Stomach (tissue), 19 donors: ENCODE measurements at places on chromosomes 3 and 15.

- no peaks in the 10 kb centered on the region for H3K27me3 ChIP-seq
- no peak overlapping the region for H3K4me3 ChIP-seq
- no peak overlapping the region for H3K27ac ChIP-seq
Measured at GRCh38 chr3:163891771-163892170, 1186.5 kb downstream of the SI start.

GRCh38 chr3:1971780-1972179, 126.9 kb upstream of the CNTN4 start:
- no peak overlapping the region for H3K27ac ChIP-seq
- no peaks in the 10 kb centered on the region for H3K27me3 ChIP-seq
- DNase-seq: no peak

GRCh38 chr3:27208961-27209616, 160.1 kb downstream of the NEK10 start:
- no peak for DNase-seq
- no peak overlapping the region for H3K4me3 ChIP-seq
- H3K4me1 ChIP-seq: no peaks in the 10 kb centered on the region
- H3K27me3 ChIP-seq: no peaks in the 10 kb centered on the region
- no peak overlapping the region for H3K27ac ChIP-seq

GRCh38 chr15:73030122-73030679, 22.1 kb upstream of the NEO1 start:
- no peak for DNase-seq
- no peaks in the 10 kb centered on the region for H3K4me1 ChIP-seq
- H3K27ac ChIP-seq: no peak overlapping the region
- H3K36me3 ChIP-seq: no peaks in the 10 kb centered on the region
- H3K4me3 ChIP-seq: no peak overlapping the region

- no peak for DNase-seq
- H3K27ac ChIP-seq: no peak overlapping the region
- peaks cover 7% of the 10 kb centered on the region for H3K27me3 ChIP-seq
- H3K36me3 ChIP-seq: no peaks in the 10 kb centered on the region
Measured at GRCh38 chr15:81851325-81851724, 194.5 kb downstream of the MEX3B start.

DNA sequence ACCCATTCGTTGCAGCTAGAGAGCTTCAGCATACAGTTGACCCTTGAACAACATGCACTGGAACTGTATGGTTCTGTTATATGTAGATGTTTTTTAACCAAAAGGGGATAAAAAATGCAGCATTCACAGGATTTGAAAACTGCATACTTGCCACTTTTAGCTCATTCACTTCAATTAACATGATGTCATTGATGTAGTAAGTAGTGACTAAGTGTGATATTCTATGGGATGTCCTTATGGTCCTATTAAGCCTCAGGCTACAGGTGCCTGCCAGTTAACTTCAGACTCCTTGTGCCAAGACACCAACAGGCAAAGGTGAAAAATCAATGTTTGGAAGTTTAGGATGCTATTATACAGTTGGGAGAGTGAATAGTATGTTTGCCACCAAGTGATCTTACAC, 553.6 kb upstream of the NECTIN3 start:
- H3K36me3 ChIP-seq: no peaks in the 10 kb centered on the region
- H3K4me3 ChIP-seq: no peak overlapping the region
- no peaks in the 10 kb centered on the region for H3K4me1 ChIP-seq
- no peak overlapping the region for H3K27ac ChIP-seq

- H3K4me3 ChIP-seq: no peak overlapping the region
- DNase-seq: no peak
- H3K27me3 ChIP-seq: no peaks in the 10 kb centered on the region
- peaks cover 5% of the 10 kb centered on the region for H3K4me1 ChIP-seq
Measured at GRCh38 chr3:140056047-140056446, 121.1 kb downstream of the CLSTN2 start.

GRCh38 chr3:105228696-105229095, 138.0 kb upstream of the ALCAM start:
- no peaks in the 10 kb centered on the region for H3K36me3 ChIP-seq
- no peak overlapping the region for H3K27ac ChIP-seq
- H3K4me3 ChIP-seq: no peak overlapping the region
- no peaks in the 10 kb centered on the region for H3K4me1 ChIP-seq
- no peaks in the 10 kb centered on the region for H3K27me3 ChIP-seq

DNA sequence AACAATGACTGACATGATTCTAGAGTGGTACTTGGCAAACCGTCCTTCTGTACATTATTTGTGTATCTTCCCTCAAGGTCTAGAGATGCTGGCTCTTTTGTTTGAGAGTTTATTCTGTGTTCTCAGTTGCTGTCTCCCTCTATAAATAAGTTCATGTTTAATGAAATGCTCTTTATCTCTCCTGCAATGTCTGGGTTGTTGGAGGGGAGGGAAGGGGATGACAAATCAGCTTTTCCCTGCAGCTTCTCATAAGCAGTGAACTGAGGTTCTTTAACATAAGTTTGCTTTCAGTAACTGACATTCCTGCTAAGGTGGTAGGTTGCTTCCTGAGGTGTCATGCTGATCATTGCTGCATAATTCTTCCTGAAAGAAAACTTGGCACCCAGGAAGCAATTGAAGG, 21.8 kb downstream of the ITPR1 start:
- DNase-seq: no peak
- H3K27ac ChIP-seq: no peak overlapping the region
- H3K4me3 ChIP-seq: no peak overlapping the region
- H3K36me3 ChIP-seq: no peaks in the 10 kb centered on the region
- H3K27me3 ChIP-seq: no peaks in the 10 kb centered on the region

DNA sequence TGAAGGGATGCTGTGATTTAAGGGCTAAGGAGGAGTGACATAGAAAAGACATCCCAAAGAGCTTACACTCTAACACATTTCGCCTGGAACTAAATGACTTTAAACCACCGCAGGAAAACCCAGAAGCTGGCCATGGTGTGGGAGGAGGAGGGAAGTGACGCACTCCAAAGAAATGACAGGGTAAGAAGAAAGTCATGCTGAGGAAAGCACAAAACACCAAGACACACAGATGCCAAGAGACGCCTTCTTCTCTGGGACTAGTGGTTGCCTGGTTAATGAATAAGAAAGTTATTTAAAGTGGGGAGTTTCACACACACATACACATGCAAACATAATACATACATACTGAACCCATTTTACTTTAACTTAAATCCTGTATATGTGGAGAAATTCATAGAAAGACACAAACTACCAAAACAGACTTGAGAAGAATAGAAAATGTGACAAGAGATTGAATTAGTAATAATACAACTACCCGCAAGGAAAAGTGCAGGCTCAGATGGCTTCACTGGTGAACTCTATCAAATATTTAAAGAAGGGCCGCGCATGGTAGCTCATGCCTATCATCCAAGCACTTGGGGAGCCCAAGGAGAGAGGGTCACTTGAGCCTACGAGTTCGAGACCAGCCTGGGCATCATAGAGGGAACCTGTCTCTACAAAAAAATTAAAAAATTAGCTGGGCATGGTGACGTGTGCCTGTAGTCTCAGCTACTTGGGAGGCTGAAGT, 125.5 kb downstream of the NSMCE3 start:
- peaks cover 9% of the 10 kb centered on the region for H3K27me3 ChIP-seq
- peaks cover 11% of the 10 kb centered on the region for H3K4me1 ChIP-seq
- DNase-seq: no peak
- no peak overlapping the region for H3K4me3 ChIP-seq
- no peaks in the 10 kb centered on the region for H3K36me3 ChIP-seq

- H3K4me1 ChIP-seq: peaks cover 29% of the 10 kb centered on the region
- no peaks in the 10 kb centered on the region for H3K27me3 ChIP-seq
- no peaks in the 10 kb centered on the region for H3K36me3 ChIP-seq
- no peak for DNase-seq
- no peak overlapping the region for H3K27ac ChIP-seq
Measured at GRCh38 chr3:16936676-16937230, 52.0 kb downstream of the PLCL2 start.

GRCh38 chr3:188054541-188054940, 99.4 kb upstream of the LPP start:
- H3K4me1 ChIP-seq: peaks cover 17% of the 10 kb centered on the region
- no peaks in the 10 kb centered on the region for H3K36me3 ChIP-seq
- peak overlapping the region; percentile 31 for H3K27ac ChIP-seq
- DNase-seq: no peak
- no peak overlapping the region for H3K4me3 ChIP-seq

DNA sequence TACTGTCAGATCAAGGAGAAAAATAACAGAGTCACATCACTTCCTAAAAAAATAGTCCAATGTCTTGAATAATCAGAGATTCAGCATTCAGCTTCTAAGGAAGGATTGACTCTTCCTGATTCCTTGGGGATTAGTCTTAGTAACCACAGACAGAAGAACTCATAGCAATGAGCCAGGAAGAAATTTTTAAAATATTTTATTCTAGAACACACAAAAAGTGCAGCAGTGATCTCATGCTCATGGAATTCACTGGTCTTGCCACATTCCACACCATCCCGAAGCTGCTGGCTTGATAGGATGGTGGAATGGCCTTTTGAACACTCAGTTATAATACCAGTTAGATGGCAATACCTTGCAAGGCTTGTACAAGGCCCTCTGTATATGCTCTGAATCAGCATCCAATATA, 43.0 kb upstream of the ABI3BP start:
- H3K27ac ChIP-seq: no peak overlapping the region
- H3K27me3 ChIP-seq: no peaks in the 10 kb centered on the region
- no peak overlapping the region for H3K4me3 ChIP-seq
- no peak for DNase-seq
- H3K36me3 ChIP-seq: no peaks in the 10 kb centered on the region

DNA sequence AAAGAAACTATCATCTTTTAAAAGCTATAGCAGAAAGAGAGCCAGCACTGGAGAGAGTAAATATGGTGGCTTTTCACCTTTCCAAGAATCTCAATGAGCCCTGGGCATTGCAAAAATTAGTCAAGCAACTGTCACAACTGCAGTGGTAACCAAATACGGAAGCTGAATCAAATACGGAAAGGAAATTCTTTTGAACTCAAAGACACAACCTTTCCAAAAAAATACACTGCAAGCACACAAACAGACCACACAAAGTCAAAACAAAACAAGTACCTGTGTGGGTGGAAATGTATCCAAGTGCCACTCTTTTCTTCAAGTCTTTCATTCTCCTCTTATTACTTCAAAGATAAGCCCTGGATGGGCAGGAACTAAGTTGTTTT, 17.6 kb downstream of the VGLL4 start:
- peaks cover 68% of the 10 kb centered on the region for H3K4me1 ChIP-seq
- no peaks in the 10 kb centered on the region for H3K27me3 ChIP-seq
- DNase-seq: no peak
- H3K27ac ChIP-seq: no peak overlapping the region

GRCh38 chr3:41103200-41103599, 96.1 kb upstream of the CTNNB1 start:
- H3K4me3 ChIP-seq: no peak overlapping the region
- H3K36me3 ChIP-seq: no peaks in the 10 kb centered on the region
- peaks cover 10% of the 10 kb centered on the region for H3K4me1 ChIP-seq
- no peaks in the 10 kb centered on the region for H3K27me3 ChIP-seq
- H3K27ac ChIP-seq: no peak overlapping the region

GRCh38 chr3:150877303-150877702, 27.9 kb downstream of the MINDY4B start:
- no peak overlapping the region for H3K4me3 ChIP-seq
- no peak for DNase-seq
- H3K36me3 ChIP-seq: no peaks in the 10 kb centered on the region
- H3K27me3 ChIP-seq: no peaks in the 10 kb centered on the region
- H3K4me1 ChIP-seq: no peaks in the 10 kb centered on the region

GRCh38 chr3:54954022-54954421, 26.2 kb upstream of the LRTM1 start:
- H3K4me1 ChIP-seq: no peaks in the 10 kb centered on the region
- DNase-seq: no peak
- H3K27me3 ChIP-seq: no peaks in the 10 kb centered on the region
- H3K4me3 ChIP-seq: no peak overlapping the region
- H3K27ac ChIP-seq: no peak overlapping the region
- no peaks in the 10 kb centered on the region for H3K36me3 ChIP-seq

DNA sequence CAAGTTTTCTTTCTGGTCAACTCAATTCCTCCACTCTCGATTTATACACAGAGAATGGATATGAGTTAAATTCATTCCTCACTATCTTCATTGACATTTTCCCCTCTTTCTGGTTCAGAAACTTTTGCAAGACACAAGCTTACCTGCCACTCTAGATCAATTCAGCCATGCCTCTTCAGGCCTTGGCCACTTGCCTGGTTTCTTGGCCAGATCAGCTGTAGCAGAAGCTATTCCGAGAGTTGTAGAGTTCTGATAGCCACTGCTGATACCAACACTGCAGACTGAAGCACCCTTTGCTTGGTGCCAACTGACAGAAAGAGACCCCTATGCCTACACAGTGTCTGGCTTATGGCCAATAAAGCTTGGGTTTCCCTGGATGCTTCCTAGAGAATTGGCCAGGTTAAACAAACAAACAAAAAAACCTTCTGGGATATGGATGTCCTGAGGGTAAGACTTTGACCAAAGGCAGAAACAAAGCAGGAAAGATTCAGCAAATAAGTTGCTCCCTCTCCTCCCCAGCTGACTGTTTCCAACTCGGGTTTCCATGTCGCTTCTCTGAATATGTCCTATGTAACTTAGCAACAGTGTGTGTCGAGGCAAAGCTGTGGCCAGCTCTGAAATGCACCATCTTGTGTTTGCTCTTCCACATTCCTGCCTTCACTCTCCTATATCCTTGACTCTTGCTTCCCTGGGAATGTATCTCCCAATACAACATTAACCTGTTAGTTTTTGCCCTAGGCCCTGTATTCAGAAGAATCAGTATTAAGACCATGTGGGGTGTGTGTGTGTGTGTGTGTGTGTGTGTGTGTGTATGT, 521.6 kb downstream of the EPHA3 start:
- H3K4me3 ChIP-seq: no peak overlapping the region
- H3K36me3 ChIP-seq: no peaks in the 10 kb centered on the region
- H3K27me3 ChIP-seq: no peaks in the 10 kb centered on the region
- DNase-seq: peak; percentile 6
- H3K27ac ChIP-seq: no peak overlapping the region

GRCh38 chr3:189776149-189776824, 145.1 kb downstream of the TP63 start:
- H3K27ac ChIP-seq: no peak overlapping the region
- no peak for DNase-seq
- no peak overlapping the region for H3K4me3 ChIP-seq
- no peaks in the 10 kb centered on the region for H3K27me3 ChIP-seq

DNA sequence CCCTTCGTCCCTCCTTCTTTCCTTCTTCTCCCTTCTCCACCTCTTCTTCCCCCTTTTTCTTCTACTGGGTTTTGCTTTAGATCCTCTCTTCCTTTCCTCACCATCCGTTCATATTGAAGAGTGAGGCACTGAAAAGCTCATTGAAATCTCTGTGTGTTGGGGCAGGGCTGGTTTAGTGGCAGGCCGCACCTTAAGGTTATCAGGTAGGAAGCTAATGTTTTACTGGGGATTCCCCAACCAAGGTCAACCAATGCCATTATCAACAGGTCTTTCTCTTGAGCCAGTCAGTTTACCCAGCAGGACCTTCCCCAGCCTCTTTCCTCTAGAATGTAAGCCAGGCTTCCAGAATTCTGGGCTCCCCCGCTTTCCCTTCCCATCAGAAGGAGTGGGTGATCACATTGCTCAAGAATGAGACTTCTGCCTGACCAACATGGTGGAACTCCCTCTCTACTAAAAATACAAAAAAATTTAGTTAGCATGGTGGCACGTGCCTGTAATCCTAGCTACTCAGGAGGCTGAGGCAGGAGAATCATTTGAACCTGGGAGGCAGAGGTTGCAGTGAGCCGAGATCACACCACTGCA, 11.5 kb upstream of the VPS8 start:
- no peaks in the 10 kb centered on the region for H3K36me3 ChIP-seq
- H3K4me1 ChIP-seq: peaks cover 46% of the 10 kb centered on the region
- peak; percentile 40 for DNase-seq
- no peaks in the 10 kb centered on the region for H3K27me3 ChIP-seq
